ENCODE measurements at places on chromosomes 3 and 15.

GRCh38 chr3:134428401-134428800 is 54.2 kb upstream of the AMOTL2 start:
- no peak for DNase-seq

DNA sequence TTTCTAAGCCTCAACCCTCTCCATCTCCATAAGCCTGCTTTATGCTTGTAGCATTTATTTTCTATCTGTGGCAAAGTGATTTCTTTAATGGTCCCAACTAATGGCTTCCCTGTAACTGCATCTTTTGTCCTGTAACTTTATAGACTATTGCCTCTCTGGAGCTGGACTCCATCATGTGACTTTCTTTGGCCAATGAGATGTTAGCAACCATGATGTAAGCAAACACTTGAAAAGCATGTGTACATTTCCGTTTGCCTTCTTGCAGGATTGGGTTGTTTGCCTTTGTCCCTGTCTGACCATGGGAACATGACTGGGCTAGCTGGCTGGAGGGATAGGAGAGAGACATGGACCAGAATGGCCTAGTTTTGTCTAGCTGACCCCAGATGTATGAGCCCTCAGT is 106.0 kb upstream of the LRIG1 start:
- DNase-seq: no peak

GRCh38 chr3:28556195-28556594 is 207.6 kb upstream of the AZI2 start:
- no peak for DNase-seq

- DNase-seq: no peak
Observed at GRCh38 chr3:24400450-24400849, 94.2 kb downstream of the THRB start.

DNA sequence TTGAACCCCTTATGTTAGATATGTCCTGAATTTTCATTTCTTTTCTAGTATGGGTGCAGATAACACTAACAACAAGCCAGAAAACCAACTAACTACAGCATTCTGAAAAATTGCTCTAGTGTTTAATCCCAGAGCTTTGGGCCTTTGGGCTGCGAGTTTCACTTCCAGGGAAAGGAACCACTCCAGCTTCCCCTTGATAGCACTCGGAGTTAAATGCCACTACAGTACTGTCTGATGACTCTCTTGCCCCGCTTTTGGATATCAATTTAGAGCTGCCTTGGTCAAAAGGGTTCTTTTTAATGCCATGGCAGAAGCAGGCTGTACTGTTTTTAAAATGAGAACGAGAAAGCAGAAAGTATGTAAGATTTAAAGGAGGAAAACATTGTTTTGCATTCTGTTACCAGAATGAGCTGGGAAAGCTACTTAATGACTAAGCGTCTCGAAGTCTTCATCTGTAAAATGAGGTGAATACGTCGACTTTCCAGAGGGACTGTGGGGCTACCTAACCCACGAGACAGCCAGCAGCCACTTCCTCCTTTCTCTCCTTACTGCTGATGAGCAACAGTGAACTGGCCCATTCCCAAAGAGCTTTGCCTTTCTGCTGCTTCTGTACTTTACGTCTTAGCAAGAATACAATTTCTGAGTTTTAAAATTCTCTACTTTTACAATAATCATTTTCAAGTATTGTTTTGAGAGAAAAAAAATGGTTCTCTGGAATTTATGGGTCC is 299.3 kb upstream of the LYSMD4 start:
- DNase-seq: no peak

GRCh38 chr3:126546549-126547239 is 12.0 kb downstream of the C3orf22 start:
- no peak for DNase-seq

GRCh38 chr15:59063042-59063441 is 41.9 kb upstream of the CCNB2 start:
- DNase-seq: no peak

- DNase-seq: no peak
Observed at GRCh38 chr3:46102059-46102779, 74.9 kb upstream of the XCR1 start.

GRCh38 chr15:40846841-40847222 is 3.0 kb downstream of the SPINT1 start:
- DNase-seq: no peak

- DNase-seq: no peak
Observed at GRCh38 chr3:112671930-112672715, 31.2 kb upstream of the CCDC80 start.

DNA sequence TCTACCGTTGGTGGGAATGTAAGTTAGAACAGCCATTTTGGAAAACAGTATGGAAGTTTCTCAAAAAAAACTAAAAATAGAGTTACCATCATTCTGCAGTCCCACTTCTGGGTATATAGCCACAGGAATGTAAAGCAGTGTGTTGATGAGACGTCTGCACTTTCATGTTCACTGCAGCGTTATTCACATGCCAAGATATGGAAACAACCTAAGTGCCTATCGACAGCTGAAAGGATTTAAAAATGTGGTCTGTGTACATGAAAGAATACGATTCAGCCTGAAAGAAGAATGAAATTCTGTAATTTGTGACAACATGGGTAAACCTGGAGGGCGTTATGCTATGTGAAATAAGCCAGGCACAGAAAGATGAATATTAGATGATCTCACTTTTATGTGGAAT is 157.7 kb downstream of the THSD4 start:
- DNase-seq: no peak
